ENCODE measurements at places on chromosomes 11 and 22.

DNA sequence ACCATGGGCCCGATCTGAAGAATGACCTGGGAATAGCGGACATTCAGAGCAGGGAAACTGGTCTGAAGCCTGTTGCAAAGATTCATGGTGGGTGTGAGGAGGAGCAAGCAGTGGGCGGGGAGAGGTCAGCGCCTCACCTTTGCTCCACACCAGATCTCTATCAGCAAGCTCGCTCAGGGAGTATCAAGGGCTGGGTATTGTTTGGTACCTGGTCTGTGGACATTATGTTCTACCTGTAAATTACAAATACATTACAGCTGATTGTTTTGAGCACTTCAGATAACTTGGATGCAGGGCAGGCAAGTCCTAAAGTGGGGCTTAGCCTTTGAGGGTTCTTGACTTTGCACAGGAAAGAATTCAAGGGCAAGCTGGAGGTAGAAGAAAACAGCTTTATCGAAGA lies 10.8 kb upstream of the SEC14L4 start:
- DNase-seq = no peak

GRCh38 chr11:62409831-62410230 lies 9.0 kb upstream of the SCGB1A1 start:
- DNase-seq = no peak

DNA sequence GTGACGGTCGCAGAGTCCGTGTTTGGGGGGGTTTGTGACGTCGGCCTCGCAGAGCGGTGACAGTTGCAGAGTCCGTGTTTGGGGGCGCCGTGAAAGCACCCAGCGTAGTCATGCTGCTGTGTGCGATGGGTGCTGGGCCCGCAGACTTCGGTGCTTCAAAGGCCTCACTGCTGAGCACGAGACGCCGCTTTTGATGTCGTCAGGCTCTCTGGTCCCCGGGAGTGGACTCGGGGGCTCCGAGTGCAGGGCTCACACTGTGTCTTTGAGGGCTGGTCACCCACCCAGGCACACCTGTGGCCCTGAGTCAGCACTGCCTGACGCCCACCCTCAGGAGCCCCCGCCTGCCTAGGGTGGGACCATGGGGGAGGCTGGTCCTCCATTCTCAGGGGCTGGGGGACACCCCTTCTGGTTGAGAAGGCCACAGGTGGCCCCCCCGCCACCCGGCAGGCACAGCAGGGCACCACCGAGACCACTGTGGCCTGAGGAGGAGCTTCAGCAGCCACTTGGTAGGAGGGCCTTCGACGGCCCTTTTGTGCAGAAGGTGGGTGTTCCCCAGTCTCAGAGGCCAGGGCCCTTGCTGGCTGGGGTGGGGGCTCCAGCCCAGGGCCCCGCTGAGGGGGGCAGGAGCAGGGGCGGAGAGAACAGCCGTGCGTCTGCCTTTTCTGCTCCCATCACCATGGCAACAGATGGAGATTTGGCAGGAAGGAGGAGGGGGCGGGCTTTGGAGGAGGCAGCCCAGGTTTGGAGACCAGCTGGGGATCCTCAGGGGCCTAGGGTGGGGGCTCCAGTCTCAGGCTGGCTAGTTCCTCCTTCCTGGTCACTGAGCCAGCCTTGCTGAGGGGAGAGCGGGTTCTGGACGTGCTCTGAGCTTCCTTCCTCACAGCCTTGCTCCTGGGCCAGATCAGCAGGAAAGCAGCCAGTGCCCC lies 20.9 kb downstream of the BRSK2 start:
- DNase-seq = no peak

- DNase-seq = peak; percentile 38
These were observed 67.7 kb downstream of the CCDC81 start for GRCh38 chr11:86442420-86442819.

GRCh38 chr22:27546157-27546935 lies 255.2 kb downstream of the MN1 start:
- DNase-seq = no peak

- no peak for DNase-seq
These were observed 21.2 kb downstream of the SCGB1A1 start for GRCh38 chr11:62439785-62440602.

GRCh38 chr11:69013009-69013951 lies at the start of gene MRGPRF:
MRGPRF (minus strand) TSS chr11:69013246; CDS start chr11:69009901, 3,345 bp downstream.
- DNase-seq = no peak

- DNase-seq = no peak
These were observed 1555.9 kb upstream of the RAG2 start for GRCh38 chr11:38153985-38154384.

- peak; percentile 33 for DNase-seq
These were observed 729 bp downstream of the IL17RA start for GRCh38 chr22:17085277-17086181.

DNA sequence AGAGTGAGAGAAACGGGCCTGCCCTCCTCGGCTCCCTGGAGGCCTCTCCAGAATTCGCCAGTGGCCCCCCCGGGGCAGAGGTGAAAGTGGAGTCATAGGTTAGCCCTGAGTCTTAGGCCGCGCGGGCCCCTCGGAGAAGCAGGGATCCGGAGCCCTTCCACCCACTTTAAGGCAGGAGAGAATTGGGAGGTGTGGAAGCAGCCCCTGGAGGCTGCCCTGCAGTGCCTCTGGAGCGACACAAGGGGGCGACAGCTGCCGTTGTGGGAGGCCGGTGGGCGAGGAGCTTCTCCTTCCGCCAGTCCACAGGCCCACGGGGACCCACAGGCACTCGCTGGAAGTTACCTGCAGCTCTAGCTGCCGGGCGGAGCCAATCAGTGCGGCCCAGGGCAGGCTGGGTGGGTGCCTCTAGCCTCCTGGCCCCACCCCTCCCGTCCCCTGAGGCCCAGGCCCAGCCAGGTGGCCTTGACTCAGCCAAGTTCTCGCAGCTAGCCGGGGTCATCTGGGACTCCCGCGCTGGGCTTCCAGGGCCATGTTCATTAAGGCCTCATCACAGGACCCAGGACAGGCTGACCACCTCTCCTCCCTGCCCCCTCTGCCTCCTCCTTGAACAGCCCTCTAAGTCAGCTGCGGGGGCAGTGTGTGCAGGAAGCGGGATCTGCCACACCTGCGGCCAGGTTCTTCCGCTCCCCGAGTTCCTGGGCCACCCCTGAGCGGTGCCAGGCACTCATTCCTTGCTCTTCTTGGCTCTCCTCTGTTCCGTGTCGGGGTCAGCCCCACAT lies 5.0 kb downstream of the DGKZ start:
- DNase-seq = peak; percentile 78

DNA sequence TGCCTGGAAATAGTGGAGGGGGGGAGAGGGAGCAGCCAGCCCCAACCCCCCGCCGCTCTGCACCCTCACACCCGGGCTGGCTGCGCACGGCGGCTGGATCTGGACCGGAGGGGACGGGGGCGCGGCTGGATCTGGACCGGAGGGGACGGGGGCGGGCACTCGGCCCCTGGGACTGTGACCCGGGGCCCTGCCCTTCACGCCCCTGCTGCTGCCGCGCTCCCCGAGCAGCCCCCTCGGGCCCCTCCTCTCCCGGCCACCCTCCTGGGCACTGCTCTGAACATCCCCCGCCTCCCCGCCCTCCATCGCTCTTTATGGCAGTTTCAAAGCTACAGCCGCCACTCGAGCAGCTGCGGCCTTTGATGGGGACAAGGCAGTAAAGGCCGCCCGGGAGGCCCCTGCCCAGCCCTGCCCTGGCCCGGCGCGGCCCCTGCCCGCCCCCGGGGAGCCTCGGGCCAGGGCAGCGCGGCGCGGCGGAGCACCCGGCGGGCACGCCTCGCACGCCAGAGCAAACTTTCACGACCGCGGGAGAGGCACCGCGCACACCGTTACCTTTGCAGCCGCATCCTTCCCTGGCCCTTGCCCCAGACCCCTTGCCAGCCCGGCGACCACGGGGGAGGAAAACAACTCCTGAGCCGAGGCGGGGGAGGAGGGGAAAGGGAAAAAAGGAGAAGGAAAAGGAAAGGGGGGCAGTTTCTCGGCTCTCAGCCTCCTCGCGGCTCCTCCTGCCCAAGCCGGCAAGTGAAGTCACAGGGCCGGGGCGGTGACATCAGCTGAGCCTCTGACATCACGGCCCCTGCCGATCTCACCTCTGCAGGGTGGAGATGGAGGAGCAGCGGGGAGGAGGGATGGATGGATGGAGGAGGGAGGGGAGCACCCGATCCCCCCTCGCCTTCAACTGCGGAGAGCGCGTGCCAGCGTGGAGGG lies 13.1 kb upstream of the TCF20 start:
- DNase-seq = peak; percentile 53

DNA sequence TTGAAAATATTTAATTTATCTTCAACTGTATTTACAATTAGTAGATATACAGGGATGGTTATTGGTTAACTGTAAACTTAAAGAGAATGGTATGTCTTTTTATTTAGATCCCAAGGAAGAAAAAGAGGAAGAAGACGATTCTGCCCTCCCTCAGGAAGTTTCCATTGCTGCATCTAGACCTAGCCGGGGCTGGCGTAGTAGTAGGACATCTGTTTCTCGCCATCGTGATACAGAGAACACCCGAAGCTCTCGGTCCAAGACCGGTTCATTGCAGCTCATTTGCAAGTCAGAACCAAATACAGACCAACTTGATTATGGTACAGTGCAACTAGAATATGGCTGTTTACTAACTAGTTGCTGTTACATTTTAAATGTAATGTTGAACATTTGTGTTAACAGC lies 12.7 kb upstream of the CNTF start:
- DNase-seq = no peak

GRCh38 chr22:36395915-36396314 lies 8.1 kb upstream of the MYH9 start:
- DNase-seq = no peak

DNA sequence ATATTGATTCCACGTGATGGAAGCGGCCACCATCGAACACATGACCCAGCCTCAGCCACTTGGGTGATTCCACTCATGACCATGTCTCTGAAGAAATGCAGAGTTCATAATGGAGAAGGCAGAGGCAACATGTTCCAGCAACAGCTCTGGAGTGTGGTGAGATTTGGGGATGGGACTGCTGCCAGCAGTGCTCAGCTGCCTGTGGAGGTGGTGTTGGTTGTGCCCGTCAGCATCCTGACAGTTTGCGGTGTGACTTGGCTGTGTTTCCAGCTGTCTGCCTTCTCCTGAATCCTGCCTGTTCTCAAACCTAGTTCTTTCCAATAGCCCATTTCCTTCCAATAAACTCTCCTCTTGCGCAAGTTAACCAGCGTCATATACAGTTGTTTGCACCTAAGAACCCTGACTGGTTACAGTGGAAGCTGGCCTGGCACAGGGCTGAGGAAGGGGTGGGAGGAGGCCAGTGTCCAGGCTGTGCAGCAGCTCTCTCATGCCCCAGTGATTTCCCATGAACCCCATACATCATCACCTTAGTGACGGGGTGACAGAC lies 22.0 kb upstream of the OR8B8 start:
- no peak for DNase-seq
